Activated CD8-positive, alpha-beta memory T cell treated with anti-CD3 and anti-CD28 coated beads for 4 hours (primary cell): ENCODE measurements at places on chromosomes 6 and 20.

- no peak for DNase-seq
These were observed 147.7 kb downstream of the PRL start for GRCh38 chr6:22149096-22149495.

DNA sequence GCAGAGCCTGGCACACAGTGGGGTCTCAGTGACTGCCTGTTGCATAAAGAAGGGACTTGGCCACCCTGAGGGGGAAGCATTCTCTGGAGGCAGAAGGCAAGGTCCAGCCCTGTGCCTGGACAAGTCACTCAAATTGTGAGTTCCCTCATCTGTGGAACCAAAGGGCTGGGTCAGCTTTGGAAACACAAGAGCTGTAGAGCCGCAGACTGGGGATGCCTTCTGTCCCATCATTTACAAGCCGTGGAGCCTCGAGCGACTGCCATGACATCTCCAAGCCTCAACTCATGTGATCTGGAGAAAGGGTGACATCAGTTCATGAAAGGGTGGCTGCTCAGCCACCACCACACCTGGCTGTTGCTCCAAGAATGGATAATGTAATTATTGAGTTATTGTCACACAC, 20.4 kb upstream of the SIRPD start:
- DNase-seq: no peak

- DNase-seq: no peak
These were observed 113.5 kb upstream of the HDAC2 start for GRCh38 chr6:114084327-114084890.

DNA sequence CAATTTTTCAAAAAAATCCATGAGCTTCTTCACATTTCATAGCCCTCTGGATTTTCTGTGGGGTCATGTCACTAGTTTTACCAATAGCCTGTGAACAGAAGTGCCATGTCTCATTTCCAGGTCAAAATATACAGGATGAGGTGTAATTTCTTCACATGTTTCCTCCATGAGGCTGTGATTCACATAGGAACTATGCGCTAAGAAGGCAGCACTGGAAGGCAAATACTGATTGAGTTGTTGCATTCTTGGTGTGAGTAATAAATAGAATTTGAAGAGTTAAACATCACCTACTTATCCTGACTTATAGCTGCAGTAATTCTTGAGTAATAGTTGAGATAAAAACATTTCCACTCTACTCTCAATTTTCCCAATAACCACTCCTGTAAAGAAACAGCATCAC, 442.3 kb downstream of the HAO1 start:
- DNase-seq: no peak

GRCh38 chr20:50686821-50687220, 4.5 kb downstream of the RIPOR3 start:
- DNase-seq: no peak

- no peak for DNase-seq
These were observed 119.6 kb upstream of the RIMS1 start for GRCh38 chr6:71766796-71767195.

DNA sequence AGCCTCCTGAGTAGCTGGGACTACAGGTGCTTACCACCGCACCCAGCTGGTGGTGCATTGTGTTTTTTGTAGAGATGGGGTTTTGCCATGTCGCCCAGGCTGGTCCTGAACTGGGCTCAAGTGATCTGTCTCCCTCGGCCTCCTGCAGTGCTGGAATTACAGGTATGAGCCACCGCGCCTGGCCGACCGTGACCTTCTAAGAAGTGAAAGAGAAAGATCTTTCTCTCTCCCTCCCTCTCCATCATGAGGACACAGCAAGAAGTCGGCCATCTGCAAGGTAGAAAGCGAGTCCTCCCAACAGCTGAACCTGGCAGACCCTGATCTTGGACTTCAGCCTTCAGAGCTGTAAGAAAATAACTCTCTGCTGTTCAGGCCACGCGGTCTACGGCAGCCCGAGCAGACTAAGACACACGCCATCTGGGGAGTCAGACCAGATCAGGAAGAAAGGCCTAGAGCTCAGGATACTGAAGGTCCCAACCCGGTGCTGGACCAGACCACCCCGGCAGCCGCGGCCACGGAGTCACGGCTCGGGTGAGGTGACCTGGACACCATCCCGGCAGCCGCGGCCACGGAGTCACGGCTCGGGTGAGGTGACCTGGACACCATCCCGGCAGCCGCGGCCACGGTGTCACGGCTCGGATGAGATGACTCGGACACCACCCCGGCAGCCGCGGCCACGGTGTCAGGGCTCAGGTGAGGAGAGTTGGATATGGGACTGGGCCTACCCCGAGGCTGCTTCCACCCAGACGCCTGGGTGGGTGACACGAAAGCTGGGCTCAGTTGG, 9.6 kb downstream of the GMEB2 start:
- DNase-seq: no peak

GRCh38 chr6:44071670-44072451, 55.4 kb downstream of the MRPL14 start:
- DNase-seq: no peak

DNA sequence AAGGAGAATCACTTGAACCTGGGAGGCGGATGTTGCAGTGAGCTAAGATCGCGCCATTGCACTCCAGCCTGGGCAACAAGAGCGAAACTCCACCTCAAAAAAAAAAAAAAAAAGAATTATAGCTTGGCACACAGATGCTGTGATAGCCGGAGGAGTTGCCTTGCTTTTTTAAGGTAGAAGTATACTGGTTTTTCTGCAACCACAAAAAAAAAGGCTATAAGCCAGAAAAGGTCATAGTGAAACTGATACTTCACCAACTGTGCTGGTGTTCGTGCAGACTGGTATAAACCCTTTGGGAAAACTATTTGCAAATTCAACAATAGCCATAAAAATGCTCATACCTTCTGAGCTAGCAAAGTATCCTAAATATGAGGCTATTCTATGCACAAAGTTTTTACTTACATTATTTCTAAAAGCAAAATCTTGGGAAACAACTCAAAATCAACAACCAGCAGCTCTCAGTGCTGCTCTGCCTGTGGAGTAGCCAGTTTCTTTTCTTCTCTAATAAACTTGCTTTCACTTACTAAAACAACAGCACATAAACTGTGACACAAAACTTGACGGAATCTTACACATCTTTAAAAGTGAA, 44.0 kb downstream of the B4GALT5 start:
- DNase-seq: no peak

- no peak for DNase-seq
These were observed 125.2 kb downstream of the TAF4 start for GRCh38 chr20:61940491-61940890.

DNA sequence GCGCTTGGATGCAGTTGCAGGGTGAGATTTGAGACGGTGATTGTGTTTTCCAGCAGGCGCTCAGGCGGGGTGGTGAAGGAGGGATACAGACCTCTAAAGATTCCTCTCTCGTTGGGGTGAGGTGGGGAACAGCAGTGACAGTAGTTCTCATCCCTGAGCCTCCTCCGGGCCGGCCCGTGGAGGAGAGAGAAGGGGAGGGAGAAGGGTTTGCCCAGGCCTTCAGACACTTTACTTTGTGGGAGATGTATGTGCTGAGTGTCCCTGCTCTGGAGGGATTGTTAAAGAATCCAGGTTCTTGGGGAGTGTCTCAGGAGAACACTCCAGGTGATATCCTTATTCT, 41.0 kb downstream of the PSMB9 start:
- no peak for DNase-seq
